Astrocyte of the cerebellum (primary cell): ENCODE measurements at places on chromosomes 6 and 20.

GRCh38 chr6:10617008-10617696, 77.3 kb downstream of the C6orf52 start:
- no peak for DNase-seq

- DNase-seq = no peak
Observed at GRCh38 chr20:63860325-63861051, 810 bp upstream of the ABHD16B start.

DNA sequence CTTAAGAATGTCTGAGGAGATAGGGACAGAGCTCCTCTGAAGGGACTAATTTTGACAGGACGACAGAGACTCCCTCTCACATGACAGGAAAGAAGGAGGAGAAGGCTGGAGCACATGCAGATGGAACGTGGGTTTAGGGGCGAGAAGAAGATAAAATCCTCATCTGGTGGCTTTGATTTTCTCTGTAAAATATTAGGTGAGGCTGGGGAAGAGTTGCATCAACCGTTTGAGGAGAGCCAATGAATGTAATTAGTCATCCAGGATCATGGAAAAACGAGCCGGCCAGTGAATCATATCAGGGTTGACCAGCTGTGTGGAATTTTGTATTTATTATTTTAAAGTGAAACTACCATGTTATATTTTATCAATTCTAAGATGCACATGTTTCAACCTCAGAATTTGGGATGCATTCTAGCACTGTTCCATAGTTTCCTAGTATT, 46.9 kb upstream of the ADGRF4 start:
- DNase-seq = peak; percentile 40

DNA sequence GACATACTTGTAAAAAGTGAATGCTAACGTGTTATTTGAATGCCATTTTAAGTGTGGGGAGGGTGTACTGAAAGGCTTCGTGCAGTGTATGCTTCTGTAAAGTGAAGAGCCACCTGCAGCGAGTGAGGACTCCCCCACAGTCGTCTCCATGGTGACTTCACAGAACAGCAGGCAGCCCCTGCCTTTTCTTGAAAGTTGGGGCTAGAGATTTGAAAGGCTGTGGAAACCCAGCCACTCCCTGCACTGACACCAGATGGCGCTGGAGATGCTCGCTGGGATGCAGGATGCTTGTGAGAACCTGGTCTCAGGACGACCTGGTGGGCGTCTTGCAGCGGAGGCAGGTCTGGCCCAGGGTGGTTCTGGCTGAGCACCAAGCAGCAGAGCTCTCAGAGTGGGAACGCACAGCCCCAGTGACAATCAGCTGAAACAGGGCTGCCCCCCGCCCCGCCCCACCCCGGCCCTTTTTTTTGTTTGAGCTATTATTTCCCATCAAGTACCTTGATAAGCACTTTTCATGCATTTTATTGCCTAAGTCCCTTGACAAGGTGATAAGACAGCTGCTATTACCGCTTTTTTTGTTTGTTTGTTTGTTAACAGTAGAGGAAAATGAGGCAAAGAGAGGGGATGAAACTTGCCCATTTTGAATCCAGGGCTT, 150.3 kb downstream of the SYCP2 start:
- peak; percentile 11 for DNase-seq

- no peak for DNase-seq
Observed at GRCh38 chr6:101800598-101800997, 407.1 kb downstream of the GRIK2 start.

DNA sequence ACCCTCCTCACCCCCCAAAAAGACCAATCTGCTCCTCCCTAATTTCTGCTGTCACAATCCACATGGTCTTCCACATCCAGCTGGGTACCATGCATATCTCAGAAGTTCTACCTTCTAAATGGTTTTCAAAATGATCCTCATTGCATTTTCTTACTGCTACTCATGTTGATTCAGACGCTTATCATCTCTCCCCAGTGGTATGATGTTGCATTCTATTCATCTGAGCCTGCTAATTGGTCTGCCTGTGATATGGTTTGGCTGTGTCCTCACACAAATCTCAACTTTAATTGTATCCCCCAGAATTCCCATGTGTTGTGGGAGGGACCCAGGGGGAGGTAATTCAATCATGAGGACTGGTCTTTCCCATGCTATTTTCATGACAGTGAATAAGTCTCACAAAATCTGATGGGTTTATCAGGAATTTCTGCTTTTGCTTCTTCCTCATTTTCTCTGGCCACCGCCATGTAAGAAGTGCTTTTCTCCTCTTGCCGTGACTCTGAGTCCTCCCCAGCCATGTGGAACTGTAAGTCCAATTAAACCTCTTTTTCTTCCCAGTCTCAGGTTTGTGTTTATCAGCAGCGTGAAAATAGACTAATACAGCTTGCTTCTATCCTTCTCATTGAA, 41.4 kb upstream of the CLIC5 start:
- no peak for DNase-seq

GRCh38 chr20:51517839-51518238, 24.7 kb downstream of the NFATC2 start:
- DNase-seq = no peak

- no peak for DNase-seq
Observed at GRCh38 chr20:6311841-6312655, 189.2 kb upstream of the FERMT1 start.

- no peak for DNase-seq
Observed at GRCh38 chr6:159084493-159085091, 39.8 kb upstream of the TAGAP start.

DNA sequence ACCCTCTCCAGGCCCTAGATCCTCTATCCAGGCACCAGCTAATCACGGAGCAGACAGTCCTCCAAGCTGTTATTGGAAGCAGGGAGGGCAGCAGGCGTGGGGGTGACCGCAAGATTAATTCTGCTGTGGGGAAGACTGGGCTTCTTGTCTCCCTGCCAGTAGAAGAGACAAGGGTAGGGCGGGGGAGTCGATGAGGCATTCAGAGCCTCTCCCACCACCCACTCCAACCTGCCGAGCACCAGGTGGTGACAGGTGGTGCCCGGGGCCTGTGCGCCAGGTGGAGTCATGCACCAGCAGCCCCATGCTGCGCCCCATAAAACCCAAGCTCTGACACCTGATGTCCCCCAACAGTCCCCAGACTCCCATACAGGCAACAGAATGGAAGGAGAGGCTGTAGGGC, 89.6 kb downstream of the CDH22 start:
- DNase-seq = no peak

DNA sequence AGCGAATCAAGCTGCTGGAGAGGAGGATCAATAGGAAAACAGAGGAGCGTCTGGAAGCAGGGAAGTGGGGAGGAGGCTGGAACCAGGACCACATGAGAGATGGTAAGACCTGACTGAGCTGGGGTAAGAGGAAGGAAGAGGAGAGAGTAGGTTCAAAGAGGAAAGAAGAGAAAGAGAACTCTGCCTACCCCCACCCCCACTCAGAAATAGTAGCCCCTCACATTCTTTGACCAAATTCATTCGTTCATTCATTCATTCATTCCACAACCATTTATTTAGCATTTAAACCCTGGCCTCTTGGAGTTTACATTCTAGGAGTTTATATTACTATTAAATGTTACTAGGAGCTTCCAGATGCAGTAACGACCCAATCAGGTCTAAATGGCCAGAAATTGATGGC, 15.8 kb upstream of the HCK start:
- DNase-seq = no peak

- no peak for DNase-seq
Observed at GRCh38 chr6:2378891-2379652, 133.7 kb upstream of the GMDS start.

- no peak for DNase-seq
Observed at GRCh38 chr6:157235600-157236039, 87.7 kb downstream of the TMEM242 start.

GRCh38 chr20:50232651-50233324, 42.2 kb downstream of the CEBPB start:
- no peak for DNase-seq

DNA sequence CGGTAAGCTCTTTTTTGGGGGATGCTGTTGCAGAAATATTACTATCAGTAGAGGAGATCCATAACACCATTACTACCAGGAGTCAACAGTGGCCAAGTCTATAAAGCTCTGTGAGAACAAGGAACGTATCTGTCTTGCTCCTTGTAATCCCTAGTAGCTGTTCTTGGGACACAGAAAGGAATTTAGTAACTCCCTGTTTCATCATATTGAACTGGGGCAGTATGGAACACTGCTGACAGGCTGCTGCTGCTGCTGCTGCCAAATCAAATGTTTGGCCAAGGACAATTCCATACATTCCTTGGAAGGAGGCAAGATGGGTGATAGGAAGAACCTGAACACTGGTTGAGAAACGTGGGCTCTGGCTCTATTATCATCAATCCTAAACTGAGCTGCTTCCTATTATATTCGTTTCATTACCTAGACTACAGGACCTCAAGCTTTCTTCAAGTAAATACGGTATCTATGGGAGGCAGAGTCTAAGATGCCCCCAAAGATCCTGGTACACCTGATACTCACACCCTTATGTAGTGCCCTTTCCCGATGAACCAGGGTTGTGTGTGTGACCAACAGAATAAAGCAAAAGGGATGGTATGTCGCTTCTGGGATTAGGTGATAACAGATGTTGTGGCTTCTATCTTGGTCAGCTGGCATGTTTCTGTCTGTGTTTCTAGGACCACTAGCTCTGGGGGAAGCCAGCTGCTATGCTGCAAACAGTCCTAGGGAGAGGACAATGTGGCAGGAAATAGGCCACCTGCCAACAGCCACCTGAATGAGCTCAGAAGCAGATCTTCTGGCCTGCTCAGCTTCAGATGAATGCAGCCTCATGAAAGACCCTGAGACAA, 39.5 kb downstream of the ELOVL5 start:
- DNase-seq = no peak

DNA sequence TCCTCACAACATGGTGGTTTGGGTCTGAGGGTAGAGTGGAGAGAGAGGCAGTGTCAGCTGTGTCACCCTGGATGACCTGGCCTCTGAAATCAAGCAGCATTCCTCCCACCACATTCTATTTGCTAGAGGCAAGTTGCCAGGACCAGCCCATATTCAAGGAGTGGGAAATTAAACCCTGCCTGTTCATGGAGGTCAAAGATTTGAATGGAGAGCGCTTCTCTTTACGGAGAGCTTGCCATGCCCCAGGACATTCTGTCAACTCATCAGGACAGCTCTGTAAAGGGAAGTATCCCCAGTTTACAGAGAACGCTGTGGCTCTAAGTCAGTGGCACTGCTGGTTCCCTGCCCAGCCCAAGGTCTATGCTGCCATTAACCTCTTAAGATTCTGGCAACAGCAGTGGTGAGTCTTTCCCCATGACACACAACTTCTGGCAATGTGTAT, 90.0 kb upstream of the INSM1 start:
- no peak for DNase-seq

GRCh38 chr20:57374343-57374930, 16.8 kb upstream of the RBM38 start:
- DNase-seq = no peak

- DNase-seq = no peak
Observed at GRCh38 chr6:144159223-144159622, 8.9 kb downstream of the STX11 start.

GRCh38 chr6:43159599-43159998, 11.5 kb upstream of the SRF start:
- no peak for DNase-seq

GRCh38 chr20:9367746-9368145, 146.6 kb upstream of the LAMP5 start:
- no peak for DNase-seq

DNA sequence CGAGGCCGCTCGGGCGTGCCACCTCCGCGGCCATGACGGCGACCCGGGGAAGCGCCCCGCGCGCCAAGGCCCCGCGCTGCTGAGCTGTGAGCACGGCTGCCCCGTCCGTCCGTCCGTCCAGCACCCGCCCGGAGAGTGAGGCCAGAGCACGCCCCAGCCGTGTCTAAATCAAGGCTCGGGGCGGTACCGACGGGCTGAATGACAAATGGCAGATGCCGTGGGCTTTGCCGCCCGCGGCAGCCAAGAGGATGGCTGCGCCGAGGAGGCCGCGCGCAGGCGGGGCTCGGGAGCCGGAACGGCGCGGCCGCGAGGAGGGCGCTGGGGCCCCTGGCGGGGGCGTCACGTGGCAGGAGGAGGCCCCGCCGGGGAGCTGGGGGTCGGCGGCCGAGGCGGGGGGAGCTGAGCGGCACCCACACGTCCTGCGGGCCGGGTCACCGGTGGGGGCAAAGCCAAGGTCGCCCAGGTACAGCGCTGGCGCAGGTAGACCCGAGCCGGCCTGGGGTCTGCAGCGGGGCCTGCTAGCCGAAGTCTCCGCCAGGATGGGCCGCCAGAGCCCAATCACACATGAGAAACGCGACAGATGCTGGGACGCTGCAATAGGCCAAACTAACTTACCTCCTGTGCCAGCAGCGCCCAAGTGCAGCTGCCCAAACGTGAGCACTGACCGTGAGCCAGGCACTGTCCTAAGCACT, at the start of gene PLAGL1:
Gene PLAGL1 (minus strand): TSS at position 140 of the 692 bp plus-strand sequence. CDS start 60,123 bp downstream, outside the sequence.
- no peak for DNase-seq

DNA sequence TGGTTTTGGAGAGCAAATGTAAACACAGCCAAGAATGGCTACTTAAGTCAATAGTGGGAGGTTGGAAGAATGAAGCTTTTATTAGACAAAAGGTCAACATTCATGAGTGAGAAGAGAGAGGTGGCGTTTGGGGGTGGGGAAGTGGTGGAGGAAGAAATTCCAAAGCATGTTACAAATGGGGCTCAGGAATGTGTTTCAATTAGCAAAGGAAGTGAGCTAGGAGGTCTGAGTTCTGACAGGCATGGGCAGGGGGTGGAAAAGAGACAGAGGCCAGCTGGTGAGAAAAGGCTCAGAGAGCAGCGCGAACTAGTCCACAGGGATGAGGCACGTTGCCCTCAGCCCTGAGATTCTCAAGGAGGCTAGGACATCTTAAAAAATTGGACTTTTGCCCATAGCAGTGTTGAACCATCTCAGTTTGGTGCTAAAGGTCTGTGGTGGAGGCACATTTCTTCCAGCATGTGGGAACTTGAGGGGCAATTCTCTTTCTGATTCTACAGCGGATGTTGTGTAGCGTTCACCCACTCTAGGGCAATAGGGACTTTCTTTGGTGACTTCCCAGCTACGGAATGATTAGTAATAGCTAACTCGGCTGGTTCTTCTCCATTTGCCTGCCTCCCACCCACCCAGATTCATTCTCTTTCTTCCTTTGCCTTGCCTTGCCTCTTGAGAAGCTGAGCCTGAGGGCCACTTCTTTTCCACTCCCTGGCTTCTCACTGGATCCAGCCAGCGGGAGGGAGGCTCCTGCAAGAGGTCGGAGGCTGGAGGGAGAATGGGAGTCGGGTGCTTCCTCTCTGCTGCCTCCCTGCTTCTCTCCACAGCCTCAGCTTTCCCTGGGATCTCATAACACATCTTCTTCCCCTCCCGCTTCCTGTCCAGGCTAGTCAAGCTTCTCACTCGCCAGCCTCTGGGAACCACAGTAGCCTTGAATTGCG, 45.1 kb upstream of the NEDD9 start:
- DNase-seq = no peak
